ENCODE measurements at places on chromosomes 12 and 14. TPM values are rescaled to one million over a fixed set of nuclear protein-coding genes. Genes with fewer than 3 reads are reported as not detected.

DNA sequence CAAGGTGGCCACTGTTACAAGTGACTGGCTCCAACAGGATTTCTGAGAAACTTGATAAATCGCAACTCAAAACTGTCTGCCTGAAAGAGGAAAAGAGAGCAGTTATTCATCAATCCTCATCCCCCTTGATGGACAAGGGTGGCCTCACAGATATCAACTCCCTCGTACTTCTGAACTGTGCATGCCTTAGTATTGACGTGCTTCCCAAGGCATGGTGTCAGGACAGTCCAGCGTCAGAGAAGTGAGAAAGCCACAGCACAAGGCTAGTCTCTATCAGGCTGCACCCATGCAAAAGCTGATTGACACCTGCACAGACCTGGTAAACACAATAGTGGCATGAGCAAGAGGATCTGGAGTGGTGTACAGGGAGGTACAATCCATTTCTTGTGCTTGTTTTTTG, 125.5 kb upstream of the SLC35F4 start:
- no peak for DNase-seq

DNA sequence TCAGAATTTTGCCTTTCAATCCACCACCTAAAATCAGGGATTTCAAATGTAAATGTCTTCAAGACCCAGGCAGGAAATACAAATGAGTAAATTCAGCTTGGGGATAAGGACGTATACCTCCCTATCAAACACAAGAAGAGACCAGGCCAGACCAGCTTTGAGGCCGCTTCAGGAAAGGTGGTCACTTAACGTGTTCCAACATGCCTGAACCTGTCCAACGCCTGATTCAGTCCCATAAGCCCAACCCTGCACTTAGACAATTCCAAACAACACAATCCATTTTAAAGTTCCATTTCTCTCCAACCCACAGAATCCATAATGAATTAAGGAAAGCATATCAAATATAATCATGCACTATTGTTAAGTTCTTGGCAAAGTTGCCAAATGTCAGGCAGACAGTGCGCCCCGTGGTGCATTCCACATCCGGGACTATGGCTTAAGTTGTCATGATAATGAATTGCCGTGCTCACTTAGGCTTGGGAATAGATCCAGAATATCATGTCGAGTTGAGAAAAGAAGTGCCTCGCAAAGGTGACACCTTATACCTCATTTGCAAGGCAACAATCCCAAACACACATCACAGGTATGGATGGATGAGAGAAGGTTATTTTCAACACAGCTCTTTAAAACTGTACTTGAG, 35.5 kb downstream of the CCDC60 start:
- DNase-seq, result no peak

Gene ZNF705A
- total RNA-seq, result not detected

GRCh38 chr14:63543826-63544406, 739 bp upstream of the PPP2R5E start:
- DNase-seq, result no peak

DNA sequence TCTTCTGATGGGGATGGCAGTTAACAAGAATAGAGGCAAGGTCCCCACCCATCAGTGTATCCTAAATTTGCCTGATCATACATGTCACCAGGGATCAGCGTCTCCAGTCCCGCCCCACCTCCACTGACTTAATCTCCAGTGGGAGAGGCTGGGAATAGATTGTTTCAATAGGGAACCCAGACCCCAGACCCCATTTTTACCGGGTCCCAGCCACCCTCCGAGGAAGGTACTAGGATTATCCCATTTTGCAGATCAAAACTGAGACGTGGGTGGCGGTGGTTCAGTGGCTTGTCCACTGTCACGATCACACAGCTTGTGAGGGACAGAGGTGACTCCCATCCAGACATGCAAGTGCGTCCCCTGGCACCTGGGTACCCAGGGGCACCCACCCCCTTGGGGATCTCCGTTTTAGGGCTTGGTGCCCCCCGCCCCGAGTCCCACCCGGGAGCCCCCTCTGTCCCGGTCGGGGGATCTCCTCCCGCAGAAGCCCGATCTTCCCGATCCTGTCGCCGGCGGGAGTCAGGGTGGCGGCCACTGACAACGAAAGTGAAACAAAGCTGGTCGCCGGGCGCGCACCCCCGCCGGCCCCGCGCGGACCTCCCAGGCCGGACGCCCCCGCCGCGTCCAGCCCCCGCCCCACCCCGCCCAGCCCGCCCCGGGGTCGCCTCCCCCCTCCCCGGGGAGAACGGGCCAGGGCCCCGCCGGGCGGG, 523 bp downstream of the WSB2 start:
- DNase-seq, result no peak

DNA sequence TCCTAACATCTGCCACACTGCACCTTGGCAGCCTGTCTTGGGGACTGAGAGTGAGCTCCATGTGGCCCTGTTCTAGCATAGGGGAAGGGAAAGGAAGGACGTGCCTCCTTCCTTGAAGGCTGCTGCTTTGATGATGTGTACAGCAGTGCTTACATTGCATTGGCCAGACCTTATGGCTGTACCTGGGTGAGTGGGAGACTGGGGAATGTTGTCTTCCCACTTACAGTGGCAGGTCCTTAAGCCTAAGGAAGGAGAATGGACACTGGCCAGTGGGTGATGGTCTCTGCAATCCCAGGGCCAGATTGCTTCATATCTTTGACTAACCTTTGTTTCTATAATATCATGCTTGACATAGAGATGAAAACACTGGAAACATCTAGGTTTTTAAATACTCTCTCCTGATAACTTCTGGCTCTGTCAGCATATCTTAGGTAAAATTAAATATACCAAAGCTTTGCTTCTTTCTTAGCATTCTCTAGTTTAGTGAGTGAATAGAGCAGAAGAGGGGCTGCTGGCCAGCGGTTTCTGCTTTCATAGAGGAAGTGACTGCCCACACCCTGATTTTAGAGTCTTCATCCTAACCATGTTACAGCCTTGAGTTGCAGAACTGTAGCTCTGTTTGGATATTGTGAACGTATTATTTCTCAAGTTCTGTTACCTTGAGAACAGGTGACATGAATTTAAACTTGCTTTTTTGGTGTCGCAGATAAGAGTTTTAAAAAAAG, 27.2 kb downstream of the KLC1 start:
- DNase-seq, result no peak

DNA sequence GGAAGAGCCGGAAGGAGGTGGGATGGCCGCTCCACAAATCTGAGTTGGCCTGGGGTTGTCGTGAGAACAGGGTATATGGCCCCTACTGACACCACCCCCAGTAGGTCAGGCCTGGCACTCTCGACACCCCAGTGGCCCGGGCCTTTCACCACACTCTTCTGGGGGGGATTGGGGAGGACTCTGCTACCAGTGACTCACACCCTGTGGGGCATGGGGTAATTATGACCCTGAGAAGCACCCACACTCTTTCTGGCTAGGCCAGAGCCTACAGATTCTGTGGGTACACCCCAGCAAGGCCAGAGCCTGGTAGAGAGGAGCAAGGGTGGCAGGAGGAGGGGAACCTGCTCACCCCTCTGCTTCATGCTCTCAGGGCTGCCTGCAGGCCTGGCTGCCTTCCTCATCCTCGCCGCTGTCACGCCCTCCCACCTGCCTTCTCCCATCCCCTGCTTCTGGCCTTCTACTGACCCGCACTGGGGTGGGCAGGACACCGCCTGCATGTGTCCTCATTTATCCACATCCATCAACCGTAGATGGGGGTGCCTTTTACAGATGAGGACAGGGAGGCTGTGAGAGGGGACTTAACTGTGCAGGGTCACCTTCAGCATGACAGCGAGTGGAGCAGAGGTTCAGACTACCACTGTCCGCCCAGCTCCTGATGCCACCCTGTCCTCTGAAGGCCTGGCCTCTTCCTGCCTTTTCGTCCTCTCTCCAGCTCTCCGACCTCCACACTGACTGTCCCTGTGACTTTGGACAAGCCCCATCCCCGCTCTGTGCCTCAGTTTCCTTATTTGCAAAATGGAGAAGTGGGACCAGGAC, 18.4 kb downstream of the ASB2 start:
- no peak for DNase-seq

- DNase-seq, result no peak
Measured at GRCh38 chr14:37019488-37019887, 152.9 kb downstream of the SLC25A21 start.

Gene TMCC3
- total RNA-seq, result 9.0 TPM

DNA sequence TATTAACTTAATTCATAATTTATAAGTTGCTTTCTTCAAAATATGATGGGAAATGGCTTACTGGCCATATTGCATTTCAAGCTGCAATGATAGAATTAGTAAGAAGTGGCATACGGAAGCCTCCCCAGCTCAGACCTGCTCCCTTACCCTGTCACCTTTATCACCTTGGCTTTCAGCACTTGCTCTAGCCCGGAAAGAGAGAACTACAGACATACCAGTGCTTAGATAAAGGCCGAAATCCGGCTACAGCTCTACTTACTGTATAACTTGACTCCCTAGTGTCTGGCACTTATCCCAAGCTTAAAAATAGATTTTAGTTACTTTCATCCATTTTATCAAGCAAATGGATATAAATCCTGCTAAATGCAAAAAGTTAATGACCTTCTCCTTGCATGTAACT, 42.5 kb downstream of the PKP2 start:
- DNase-seq, result no peak

Gene SIX4
- 0.41 TPM for total RNA-seq

Gene IL26
- total RNA-seq, result not detected

GRCh38 chr14:103008768-103009357, 48.5 kb downstream of the CDC42BPB start:
- DNase-seq, result no peak

DNA sequence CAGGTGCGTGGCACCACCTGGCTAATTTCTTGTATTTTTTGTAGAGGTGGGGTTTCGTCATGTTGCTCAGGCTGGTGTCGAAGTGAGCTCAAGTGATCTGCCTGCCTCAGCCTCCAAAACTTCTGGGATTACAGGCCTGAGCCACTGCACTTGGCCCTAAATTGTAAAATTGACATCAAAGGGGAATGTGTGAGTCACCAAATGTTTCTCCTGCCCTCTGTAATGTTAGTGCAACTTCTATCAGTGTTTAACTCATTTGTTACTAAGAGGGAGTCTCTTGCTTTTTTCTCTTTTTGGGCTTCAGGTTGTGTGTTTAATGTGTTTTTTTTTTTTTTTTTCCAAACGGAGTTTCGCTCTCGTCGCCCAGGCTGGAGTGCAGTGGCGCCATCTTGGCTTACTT, 2.3 kb downstream of the TULP3 start:
- no peak for DNase-seq

Gene KCNH3
- total RNA-seq, result 3.7 TPM

GRCh38 chr14:104481323-104481722, 98.2 kb upstream of the C14orf180 start:
- no peak for DNase-seq

DNA sequence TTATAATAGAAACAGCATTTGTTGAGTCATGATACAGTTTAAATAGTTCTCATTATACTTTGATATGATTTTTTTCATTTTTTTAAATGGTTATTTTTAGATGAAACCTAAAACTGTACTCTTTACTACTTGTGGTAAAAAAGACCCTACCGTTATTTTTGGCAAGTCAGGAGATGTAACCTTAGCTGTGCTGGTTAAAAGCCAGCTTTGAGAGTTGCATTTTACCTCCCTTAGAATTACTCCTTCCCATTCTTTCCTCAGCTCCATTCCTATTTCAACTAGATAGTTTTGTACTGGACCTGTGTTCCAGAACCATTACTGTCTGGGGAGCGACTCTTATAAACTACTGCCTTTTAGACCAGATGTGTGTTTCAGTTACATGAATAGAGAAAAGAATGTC, 92.0 kb downstream of the RAD51B start:
- no peak for DNase-seq

DNA sequence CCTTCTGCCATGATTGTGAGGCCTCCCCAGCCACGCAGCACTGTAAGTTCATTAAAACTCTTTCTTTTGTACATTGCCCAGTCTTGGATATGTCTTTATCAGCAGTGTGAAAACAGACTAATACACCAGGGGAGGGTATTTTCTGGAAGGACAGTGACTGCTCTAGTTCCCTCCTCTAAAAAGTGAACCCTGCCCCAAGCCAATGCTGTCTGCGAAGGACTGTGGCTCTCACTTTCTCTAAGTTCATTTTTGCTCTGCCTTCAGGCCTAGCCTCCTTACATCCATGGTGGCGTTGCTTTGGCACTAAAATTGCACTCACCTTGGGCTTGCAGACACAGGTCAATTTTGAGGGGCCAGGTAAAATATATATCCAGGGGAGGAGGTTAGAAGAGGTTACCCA, 323.0 kb downstream of the VRK1 start:
- DNase-seq, result no peak

DNA sequence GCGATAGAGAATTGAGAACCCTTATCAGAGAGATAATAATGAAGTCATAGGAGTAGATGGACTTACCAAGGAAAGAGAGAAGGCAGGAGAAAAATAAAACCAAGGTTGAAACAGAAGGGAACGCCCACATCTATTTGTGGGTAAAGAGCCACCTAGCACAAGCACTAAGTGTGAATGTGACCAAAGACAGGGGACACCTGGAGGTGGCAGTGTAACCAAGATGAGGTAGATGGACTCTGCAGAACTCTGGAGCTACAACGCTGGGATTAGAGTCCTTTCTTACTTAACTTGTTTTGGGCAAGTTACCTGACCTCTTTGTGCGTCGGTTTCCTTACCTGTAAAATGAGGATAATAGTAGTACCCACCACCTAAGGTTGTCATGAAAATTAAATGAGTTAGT, 101.9 kb downstream of the SLC5A8 start:
- no peak for DNase-seq

DNA sequence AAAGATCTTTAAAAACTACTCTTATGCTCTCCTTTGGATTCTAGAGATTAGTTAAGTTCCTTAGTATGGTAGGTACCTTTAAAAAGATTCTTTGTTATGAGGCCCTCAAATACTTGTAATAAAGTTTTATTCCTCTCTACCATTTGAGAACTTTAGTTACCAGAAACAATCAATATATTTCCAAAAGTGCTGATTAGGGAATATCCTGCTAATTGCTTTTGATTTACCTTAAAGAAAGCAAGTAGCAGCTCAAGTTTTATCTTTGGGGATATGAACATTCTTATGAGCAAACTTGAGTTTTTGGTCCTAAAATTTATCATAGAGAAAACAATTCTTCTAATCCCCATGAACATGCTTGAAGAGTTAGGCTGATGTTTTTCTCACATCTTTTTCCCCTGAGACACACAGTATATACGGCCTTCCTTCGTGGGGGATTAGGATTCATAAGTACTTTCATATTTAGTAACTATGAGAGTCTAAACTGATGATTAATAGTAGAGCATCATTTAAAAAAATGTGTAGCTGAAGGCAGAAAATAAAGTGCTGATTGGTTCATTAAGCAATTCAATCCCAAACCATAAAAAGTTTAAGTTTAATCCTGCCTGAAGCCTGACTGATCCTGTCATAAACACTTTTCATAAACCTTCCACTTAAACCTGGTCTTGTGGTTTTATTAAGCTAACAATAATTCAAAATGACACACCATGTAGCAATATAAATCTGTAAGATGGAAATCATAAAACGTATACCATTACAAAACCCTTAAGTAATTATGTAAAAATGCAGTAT, 380.5 kb upstream of the FBXO33 start:
- DNase-seq, result no peak

- DNase-seq, result no peak
Measured at GRCh38 chr12:93683410-93683809, 6.2 kb downstream of the CRADD start.

DNA sequence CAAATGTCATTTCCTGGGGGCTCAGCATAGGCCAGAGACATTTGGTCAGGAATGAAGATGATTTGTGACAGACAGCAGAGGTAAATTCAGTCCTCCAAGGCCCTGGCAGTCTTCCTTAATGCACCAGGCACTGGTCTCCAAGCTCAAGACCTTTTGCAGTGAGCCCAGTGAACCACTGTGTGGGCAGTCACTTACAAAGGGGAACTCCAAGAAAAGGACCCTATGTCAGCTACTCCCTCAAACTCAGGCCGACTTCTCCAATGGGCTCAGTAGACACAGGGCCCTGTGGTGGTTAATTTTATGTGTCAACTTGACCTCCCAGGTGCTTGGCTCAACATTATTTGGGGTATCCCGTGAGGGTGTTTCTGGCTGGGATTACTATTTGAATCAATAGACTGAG, 29.3 kb upstream of the PLEK2 start:
- no peak for DNase-seq
